Femur (tissue), 1 donor: ENCODE measurements at places on chromosomes 5 and 9.

- no peak for DNase-seq
These were observed 370.7 kb upstream of the TRPC7 start for GRCh38 chr5:136736021-136736420.

DNA sequence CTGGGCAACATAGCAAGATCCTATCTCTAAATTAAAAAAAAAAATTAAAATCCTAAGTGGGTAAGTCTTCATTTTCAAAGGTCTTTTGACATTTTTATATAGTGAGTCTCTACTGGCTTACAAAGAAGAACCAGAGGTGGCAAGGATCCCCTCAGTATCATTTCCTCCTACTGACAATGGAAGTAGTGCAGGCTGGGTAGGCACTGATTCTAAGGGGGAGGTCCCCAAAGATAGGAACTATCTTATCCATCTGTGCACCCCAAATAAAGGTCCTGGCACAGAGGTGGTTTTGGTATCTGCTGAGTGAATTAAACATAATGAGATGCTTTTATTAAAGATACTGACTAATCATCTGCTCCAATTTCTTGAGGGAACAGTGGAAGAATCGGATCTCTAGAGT lies 4.2 kb downstream of the FAM193B start:
- DNase-seq = no peak

- DNase-seq = no peak
These were observed 323.0 kb downstream of the SPOCK1 start for GRCh38 chr5:137176126-137176525.

- DNase-seq = no peak
These were observed 310.8 kb downstream of the PDE4D start for GRCh38 chr5:59582746-59583145.

DNA sequence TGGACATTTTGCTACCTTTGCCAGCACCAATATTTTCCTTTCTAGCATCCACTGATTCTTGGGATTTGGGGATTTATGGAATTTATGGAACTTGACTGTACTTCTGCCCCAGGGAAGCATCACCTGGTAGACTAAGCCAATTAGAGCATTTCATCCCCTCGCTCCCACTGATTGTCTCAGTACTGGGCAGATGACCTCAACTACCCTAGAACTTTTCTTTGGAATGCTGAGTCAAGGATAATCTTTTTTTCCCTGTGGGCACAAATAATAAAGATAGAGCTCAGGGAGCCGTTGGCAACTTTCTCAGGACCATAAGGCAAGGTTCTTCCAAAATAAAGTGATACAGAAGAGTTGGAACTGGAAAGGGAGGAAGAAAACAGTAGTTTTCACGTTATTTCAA lies 438.4 kb downstream of the PLK2 start:
- DNase-seq = no peak

GRCh38 chr9:107018861-107019545 lies 156.0 kb downstream of the ZNF462 start:
- DNase-seq = peak; percentile 35

GRCh38 chr5:125950012-125950615 lies 473.1 kb upstream of the GRAMD2B start:
- no peak for DNase-seq

DNA sequence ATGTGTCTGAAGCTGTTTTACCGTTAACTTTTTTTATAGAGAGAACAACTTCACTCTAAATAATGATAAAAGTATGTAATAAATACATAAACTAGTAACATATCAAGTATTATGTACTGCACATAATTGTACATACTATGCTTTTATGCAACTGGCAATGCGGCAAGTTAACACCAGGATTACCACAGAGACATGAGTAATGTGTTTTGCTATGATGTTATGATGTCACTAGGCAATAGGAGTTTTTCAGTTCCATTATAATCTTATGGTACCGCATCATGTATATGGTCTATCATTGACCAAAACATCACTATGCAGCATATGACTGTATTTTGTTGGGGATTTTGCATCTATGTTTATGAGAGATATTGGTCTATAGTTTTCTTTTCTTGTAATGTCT lies 326.4 kb upstream of the TARS1 start:
- no peak for DNase-seq

GRCh38 chr9:137169896-137170358 lies at the start of gene LRRC26:
Gene LRRC26 (minus strand): TSS chr9:137170051. CDS start chr9:137169943, 108 bp downstream.
- no peak for DNase-seq

DNA sequence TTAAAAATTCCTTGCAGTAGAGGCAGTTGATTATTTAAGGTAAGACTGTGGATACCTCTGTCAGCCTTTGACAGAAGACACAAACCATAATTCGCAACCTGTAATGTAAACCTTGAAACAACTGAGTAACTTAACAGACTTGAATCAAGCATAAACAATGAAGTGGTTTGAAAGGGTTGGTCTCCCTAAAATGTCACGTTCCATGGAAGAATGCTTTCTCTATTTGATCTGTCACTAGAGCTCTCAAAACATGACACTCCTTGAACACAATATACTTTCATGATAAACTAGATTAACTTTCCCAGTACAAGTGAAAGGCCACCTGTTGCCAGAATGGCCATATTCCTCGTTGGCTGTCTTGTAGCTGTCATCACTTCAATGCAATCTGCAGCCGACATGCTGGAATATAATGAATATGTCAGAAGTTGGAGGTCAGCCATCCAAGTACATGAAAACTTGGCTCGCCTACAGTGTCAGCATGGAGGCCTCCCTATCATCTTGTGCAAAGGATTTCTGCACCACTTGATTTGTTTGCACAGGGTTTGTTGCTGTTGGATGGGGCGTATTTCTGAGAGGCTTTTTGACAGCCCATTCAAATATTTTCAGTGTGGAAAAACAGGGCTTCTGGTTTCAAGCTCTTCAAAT lies 228.0 kb downstream of the TLE4 start:
- DNase-seq = peak; percentile 58

- DNase-seq = no peak
These were observed 2.6 kb upstream of the MSX2 start for GRCh38 chr5:174721530-174722432.

DNA sequence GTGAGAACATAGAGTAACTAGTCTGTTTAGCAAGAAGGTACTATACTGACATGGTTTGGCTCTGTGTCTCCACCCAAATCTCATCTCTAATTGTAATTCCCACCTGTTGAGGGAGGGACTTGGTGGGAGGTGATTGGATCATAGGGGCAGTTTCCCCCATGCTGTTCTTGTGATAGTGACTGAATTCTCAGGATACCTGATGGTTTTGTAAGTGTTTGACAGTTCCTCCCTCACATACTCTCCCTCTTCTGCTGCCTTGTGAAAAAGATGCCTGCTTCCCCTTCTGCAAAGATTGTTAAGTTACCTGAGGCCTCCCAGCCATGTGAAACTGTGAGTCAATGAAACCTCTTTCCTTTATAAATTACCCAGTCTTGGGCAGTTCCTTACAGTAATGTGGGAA lies 240.4 kb upstream of the ST8SIA4 start:
- no peak for DNase-seq

DNA sequence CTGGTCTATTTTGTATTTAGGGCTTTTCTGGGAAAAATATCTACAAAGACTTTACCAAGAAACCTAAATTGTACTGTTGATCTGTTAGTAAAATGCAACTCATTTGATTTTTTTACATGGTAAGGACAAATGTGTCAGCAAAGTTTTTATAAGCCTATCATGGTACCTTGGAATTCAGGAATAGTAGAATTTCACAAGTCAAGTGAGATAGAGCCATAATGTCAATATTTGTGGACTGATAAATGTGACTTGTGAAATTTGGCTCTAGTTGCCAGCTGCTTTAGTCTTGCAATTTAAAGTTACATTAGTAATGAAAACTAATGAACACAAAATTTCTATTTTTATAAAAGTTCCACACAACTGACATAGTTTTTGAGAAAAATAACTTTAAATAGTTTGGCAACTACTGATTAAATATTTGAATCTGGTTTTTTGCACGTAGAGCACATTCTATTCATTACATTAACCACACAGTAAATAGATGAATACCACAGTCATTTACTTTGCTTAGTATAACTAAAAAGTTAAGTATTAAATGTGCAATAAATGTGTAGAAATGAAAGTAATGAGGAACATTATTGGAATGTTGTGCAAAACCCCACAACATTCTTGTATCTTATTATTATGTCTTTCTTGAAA lies 41.2 kb upstream of the RIOK2 start:
- no peak for DNase-seq

- no peak for DNase-seq
These were observed 62.8 kb downstream of the TTLL11 start for GRCh38 chr9:122030357-122030756.

GRCh38 chr9:79007701-79008483 lies 563.9 kb upstream of the TLE4 start:
- no peak for DNase-seq

DNA sequence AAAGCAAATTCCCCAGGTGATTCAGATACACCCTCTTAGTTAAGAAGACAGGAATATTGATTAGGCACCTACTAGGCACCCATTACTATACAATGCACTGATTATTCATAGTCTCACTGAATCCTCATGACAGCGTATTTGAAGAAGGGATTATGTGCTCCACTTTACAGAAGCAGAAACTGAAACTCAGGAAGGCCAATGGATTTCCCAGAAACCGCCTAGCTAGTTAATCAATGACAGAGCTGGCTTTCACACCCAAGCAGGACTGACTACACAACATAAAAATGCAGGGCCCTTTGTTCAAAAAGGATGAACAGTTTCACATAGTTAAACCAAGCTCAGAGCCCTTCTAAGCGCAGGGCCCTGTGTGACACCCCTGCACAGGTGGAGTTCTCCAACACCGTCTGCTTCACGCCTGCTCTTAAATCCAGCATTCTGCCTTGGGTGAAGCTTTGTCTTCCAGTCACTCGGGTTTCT lies 117.3 kb downstream of the TTLL11 start:
- DNase-seq = no peak

GRCh38 chr9:134698587-134699342 lies 57.2 kb downstream of the COL5A1 start:
- DNase-seq = peak; percentile 74

DNA sequence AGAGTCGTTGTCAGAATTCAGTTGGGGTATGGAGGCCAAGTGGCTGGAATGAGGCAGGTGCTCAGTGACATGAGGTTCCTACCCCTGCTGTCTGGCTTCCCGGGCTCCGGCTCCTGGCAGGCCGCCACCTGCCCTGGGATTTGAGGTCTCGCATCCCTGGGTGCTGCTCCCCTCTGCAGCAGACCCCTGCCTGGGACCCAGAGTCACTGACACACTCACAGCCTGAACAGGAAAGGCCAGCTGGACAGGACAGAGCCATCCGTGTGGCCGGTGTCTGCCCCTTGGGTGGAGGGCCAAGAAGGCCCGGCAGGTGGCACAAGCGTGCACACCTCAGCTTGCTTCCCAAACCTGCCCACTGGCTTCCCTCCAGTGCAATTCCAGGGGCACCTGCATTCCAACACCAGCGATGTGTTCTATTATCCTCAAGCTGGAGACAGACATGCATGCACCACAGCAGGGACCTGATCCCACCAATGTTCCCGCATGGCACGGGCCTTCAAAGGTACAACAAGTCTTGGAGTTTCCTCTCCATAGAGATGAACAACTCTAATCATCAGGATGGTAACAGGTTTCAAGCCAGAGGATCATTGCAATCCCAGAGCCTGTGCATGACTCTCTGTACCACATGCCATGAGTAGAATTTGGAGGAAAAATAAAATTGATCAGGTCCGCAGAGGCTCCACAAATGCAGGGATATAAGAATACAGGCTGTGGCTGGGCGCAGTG lies 45.6 kb upstream of the RNF130 start:
- peak; percentile 20 for DNase-seq

DNA sequence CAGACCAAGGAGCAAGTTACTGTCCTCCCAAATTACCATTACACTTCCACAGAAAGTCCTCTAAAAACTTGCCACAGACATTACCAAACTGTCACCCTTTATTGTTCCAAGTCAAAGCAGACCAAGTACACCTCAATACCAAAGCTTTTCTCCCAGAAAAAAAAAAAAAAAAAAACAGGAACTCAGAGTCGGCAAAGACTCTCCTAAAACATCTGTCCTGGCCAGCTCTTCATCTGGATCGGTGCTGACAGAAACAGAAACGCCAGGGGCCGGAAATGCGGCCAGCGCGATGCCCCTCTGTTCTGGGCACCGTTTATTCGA lies 718 bp downstream of the DEPDC1B start:
- no peak for DNase-seq

DNA sequence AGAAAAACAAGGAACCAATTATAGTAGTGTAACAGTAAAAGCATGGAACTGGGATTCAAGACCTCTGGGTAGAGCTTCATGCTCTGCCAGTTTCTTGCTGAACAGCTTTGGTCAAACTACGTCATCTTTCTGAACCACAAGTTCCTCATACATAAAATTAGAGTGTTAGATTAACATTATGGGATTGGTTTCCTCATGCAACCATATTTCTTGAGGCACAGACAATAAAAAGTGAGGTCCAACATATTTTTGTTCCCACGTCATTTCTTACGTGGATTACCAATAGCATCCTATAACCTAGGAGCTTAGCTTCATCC lies 354.8 kb downstream of the TMEM232 start:
- no peak for DNase-seq

- DNase-seq = no peak
These were observed 24.1 kb upstream of the RPL26L1 start for GRCh38 chr5:172935096-172935495.

DNA sequence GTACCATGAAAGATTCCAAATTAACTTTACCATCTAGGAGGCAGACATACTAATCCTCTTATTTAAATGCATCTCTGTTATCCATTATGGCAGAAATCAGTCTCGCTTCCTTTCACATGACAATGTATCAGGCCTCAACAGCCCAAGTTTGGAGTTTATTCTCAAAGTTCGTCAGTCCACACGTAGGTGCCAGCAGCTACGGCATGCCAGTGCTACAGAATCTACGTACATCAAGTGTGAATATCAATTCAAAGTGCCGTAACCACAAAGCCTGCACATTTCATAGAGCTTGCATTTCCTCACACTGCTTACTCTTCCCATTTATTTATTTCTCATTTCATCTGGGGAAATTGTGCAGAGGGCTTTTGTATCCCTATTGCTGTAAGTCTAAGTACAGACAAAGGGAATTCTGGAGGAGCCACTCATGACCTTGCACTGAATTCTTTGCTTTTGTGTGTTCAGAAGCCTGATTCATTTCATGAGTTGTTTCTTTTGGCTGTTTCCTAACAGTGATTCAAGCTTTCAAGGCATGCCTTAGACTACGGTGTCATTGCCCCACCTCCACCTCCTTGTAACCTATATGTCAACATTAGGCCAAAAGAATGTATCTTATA lies 10.0 kb downstream of the ENC1 start:
- no peak for DNase-seq

- DNase-seq = no peak
These were observed 93.6 kb downstream of the CAMSAP1 start for GRCh38 chr9:135813671-135814290.

DNA sequence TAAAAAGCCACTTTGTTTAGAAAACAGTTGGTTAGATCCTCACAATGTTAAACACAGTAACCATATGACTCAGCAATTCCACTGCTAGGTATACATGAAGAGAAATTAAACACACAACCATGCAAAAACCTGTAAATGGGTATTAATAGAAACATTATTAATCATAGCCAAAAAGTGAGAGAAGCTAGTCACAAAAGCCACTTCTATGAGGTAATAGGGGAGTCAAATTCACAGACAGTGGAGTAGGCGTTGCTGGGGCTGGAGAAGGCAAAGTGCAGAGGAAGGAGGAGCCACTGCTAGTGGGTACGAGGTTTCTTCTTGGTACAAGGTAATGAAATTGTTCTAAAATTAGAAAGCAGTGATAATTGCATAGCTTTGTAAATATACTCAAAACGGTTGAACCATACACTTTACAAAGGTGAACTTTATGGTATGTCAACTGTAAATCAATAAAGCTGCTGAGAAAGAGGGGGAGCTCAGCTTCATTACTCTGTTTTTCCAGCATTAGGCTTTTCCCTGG lies 364.4 kb downstream of the GADD45G start:
- DNase-seq = no peak
